ENCODE measurements at places on chromosomes 2 and 18.

- DNase-seq = no peak
Measured at GRCh38 chr2:111686994-111687393, 197.0 kb downstream of the ANAPC1 start.

DNA sequence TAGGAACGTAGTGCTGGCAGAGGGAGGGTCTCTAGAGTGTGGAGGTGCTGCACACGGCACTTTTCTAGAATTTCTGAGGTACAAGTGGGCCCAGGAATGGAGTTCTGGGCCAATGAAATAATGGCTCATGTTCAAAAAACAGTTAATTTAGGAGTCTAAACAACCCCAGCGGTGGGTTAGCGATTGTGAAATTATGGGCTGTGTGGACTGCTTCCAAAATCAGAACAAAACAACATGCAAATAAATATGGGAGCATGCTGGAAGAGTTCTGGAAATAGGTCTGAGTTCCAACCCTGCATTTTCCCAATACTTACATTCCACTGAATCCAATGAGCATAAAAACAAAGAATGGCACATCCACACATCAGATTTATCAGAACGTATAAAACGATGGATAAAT is 317.6 kb downstream of the AFF3 start:
- DNase-seq = no peak

DNA sequence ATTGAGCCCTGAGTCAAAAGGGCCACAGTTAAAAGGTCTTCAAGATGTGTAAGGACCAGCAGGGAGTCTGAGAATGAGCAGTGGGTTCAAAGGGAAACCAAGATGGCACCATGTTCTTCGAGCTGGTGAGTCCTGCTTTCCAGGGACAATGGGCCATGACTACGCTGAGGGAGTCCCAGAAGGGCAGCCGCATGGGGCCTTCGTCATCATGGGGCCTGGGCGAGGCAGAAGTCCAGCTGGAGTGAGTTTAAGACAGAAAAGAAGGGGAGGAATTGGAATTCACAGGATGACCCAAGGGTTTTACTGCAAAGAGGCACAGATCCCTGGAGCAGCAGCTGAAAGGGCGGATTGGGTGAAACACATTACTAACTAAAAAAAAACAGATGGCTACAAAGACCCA is 340.8 kb upstream of the MYT1L start:
- DNase-seq = no peak

- DNase-seq = no peak
Measured at GRCh38 chr2:238476258-238476657, 49.5 kb downstream of the ASB1 start.

- DNase-seq = no peak
Measured at GRCh38 chr2:40329739-40330030, 122.2 kb downstream of the SLC8A1 start.

- DNase-seq = peak; percentile 23
Measured at GRCh38 chr2:35428548-35428947, 927.0 kb upstream of the CRIM1 start.

Data from activated naive CD8-positive, alpha-beta T cell treated with anti-CD3 and anti-CD28 coated beads, Interleukin-2, amount 50 U/mL, for 24 hours (primary cell).